ENCODE measurements at places on chromosomes 16 and 17.

DNA sequence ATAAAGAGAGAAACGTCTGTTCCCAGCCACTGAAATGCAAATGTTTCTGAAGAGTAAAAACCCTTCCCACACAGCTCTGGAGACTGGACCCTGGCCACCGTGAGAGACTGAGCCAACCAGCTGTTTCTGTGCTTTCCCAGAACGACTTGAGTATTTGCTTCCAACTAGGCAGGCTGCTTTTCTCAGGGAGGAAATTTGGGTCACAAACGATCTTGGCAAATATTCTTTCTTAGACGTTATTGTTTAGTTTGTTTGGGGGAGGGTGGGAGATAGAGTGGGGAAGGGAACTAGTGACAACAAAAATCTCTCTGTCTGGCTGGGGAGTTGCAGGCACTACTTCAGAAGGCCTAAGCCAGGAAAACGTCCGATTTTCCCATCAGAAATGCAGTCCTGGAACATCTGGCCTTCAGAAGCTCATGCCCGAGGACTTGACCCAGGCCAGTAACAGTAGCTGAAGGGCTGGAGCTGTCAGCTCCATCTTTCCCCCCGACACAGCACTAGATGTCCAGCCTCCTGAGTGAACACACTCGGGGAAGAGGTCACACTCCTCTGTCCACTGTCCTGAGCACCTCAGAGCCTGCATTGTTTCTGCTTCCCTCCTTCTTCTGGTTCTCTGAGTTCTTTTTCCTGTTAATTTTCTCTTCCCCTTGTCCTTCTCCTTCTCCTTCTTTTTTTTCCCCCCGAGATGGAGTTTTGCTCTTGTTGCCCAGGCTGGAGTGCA is 4.0 kb downstream of the CCDC92B start:
- no peak for DNase-seq

DNA sequence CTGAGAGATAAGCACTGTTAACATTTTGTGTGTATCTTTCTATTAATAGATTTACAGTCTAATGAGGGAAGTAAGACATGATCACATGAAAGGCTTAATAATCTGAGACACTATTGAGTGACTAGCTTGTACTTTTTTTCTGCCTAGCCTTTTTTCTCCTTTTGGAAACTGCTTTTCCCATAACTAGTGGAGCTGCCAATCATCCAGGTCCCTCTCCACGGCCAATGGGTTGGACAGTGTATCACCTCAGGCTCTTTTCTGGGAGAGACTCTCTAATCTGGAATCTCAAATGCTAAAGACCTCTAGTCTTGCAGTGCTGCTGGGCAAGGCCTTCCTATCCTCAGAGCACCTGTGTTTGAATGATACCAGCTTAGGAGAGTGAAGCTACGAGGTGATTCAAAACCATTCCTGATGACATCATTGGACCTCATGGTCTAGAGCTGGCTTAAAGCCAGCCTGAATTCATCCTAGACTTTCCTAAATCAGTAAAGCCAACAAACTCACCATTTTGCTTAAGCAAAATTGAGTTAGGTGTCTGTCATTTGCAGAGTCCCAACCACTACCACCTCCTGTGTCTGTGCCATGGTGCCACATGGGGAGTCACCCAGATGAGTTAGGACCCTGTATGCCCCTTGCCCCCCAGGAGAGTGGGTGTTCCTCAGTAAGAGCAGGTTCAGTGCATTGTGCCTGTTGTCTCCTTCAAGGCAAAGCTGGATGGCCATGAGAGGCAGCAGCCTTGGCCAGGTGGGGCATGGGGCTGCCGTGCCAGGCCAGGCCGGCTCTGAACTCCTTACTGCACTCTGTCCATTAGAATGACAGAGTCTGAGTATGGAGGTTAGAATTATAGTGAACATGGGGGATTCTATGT is 62.9 kb downstream of the SPECC1 start:
- DNase-seq: no peak

DNA sequence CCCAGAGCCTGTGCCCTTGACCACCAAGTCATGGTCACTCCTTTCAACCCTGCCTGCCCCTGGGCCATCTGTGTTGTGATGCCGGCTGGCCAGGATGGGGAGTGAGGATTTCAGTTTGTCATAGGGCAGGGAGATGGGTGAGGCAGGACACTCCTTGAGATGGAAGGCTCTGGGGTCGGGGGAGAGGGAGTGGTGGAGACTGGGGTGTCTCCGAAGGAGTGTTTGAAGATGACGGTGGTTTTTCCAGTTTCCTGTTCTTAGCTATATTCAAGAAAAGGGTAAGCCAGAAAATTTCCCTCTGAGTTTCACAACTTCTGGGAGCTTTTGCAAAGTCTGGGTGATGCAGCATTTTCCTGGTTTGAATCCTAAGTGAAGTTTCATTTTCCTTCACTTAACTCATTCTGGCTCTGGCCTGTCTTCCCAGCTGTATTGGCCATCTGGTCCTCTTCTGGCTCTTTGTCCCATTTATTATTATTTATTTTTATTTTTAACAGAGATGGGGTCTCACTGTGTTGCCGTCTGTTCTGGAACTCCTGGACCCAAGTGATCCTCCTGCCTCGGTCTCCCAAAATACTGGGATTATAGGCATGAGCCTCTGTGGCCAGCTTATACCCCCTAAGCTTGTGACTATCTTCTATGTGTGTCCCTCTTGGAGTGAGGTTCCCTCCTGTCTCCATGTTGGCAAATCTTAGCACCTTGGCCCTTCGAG is 27.7 kb downstream of the ABCC1 start:
- DNase-seq: no peak

DNA sequence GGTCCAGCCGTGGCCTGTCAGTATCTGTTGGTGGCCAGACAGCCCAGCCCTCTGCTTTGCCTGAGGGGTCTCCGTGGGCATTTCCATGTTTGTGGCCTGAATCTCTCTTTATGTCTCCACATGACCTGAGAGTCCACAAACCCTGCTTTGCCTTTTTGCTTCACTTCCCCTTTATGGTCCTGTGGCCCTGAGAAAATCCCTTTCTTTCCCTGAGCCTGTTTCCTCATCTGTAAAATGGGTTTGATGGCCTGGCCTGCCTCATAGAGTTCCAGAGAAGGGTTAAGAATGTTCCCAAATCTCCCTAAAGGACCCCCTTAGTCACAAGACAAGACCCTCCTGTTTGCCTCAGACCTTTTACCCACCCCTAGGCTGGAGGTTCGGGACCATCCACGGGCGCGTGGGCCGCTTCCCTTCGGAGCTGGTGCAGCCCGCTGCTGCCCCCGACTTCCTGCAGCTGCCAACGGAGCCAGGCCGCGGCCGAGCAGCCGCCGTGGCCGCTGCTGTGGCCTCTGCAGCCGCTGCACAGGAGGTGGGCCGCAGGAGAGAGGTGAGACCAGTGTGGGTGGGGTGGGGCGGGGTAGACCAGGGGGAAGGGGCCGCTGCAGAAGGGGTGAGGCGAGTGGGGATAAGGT is 26.2 kb upstream of the ALKBH5 start:
- no peak for DNase-seq

- DNase-seq: no peak
Measured at GRCh38 chr16:54026456-54026855, 260.1 kb downstream of the IRX3 start.

- no peak for DNase-seq
Measured at GRCh38 chr16:66930189-66930588, 4.0 kb downstream of the CIAO2B start.

DNA sequence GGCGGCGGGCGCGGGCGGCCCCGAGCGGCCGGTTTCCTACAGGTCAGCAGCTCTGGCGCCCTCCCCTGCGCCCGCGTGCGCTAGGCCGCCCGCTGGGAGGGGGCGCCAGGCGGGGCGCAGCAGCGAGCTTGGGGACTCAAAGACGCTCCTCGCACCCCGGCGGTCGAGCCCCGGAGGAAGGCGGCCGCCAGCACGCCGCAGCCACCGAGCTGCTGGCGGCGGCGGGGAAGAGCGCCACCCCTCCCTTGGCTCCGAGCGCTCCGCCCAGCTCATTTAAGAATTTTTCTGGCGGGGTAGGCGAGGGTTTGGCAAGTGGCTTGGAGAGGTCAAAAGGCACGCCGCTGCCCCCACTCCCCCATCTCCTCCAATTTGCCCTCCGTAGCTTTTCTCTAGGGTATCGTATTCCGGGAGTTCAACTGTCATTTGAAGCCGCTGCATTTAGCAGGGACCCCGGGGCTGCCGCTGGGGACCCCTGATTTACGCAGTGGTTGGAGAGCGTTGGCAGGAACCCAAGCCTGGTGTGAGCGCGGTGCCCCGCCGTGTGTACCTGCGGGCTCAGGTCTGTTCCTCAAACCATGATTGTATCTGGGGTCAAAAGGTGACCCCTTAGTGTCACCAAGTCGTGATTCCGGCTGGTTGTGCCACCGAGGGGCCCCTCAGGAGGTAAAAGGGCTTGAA is 59.5 kb upstream of the GSE1 start:
- peak; percentile 67 for DNase-seq

DNA sequence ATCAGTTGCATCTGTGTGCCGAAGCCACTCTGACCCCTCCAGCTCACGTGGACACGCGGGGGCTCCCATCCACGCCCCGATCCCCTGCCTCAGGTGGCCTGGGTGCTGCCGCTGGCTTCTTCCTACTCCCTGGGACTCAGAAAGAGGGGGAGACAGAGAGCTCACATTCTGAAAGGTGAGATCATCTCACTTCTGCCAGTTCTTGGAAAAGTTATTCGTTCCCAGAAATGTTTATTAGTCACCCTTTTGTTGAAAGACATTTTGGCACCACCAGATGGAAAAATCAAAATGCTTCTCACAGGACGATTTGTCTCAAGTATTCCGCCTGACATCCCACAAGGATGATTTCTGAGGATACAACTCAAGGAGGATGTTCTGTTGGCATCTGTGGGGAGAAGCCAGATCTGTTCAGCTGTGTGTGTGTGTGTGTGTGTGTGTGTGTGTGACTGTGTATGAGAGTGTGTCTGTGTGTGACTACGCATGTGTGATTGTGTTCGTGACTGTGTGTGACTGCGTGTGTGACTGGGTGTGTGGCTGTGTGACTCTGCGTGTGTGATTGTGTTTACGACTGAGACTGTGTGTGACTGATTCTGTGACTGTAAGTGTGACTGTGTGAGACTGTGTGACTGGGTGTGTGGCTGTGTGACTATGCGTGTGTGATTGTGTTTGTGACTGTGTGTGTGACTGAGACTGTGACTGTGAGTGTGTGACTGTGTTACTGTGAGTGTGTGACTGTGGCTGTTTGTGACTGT is 207.3 kb downstream of the NTN1 start:
- no peak for DNase-seq

DNA sequence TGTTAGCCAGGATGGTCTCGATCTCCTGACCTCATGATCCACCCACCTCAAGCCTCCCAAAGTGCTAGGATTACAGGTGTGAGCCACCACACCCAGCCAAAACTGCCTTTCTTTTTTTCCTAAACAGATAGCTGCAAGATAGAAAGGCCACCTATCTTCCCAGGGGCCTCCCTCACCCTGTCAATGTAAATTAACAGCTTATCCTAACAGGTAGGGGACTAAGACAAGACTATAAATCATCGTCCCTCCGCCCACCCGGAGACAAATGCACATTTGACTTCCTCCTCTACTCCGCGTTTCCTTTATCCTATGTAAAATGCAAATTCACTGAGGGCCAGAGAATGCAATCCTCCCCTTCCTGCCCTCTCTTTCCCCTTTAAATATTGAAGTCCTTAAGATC is 71.4 kb downstream of the MARF1 start:
- DNase-seq: no peak

GRCh38 chr17:59454633-59455105 is 110.7 kb upstream of the DHX40 start:
- no peak for DNase-seq

DNA sequence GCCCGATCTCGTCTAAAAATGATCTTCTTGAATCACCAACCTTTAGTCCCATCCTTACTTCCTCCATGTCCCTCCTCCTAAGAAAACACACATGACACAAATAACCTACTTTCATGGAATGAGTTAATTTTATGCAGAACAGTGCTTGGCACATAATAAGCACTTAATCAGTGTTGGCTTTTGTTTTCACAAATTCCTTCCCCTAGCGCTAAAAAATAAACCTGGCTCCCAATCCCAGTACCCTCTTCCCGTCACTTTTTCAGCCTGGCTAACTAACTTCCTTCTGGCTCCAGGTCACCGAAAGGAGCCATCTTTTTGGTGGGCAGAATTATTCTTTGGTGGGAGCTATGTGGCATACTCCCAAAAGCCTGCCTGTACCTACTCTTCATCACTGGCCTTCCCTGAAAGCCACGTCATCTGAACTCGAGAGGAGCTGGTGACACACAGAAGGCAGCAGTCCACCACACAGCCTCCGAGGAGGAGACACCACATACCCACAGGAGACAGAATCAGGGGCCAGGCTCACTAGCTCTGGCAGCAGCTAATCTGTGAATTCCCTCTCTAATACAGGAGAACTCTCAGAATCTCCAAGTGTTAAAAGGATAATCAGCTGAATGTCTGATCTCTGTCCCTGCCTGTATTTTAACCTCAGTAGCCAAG is 114.5 kb downstream of the SMG6 start:
- DNase-seq: no peak

DNA sequence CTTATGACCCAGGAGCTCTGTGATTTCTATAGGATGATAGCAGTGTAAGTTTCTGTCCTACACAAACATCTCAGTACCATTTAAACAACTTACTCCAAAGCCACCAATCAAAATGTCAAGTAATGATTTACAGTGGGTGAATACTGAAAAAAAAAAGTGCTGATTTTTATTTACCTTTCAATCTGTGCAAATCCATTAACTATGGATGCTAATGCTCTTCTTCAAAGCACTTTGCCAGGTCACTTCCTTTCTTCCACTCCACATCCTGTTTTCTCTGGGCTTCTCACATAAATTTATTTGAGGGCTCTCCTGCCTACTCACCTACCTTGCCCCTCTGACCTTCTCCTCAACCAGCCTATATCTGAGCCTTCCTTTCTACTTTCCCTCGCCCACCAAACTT is 101.6 kb downstream of the SKAP1 start:
- DNase-seq: no peak

DNA sequence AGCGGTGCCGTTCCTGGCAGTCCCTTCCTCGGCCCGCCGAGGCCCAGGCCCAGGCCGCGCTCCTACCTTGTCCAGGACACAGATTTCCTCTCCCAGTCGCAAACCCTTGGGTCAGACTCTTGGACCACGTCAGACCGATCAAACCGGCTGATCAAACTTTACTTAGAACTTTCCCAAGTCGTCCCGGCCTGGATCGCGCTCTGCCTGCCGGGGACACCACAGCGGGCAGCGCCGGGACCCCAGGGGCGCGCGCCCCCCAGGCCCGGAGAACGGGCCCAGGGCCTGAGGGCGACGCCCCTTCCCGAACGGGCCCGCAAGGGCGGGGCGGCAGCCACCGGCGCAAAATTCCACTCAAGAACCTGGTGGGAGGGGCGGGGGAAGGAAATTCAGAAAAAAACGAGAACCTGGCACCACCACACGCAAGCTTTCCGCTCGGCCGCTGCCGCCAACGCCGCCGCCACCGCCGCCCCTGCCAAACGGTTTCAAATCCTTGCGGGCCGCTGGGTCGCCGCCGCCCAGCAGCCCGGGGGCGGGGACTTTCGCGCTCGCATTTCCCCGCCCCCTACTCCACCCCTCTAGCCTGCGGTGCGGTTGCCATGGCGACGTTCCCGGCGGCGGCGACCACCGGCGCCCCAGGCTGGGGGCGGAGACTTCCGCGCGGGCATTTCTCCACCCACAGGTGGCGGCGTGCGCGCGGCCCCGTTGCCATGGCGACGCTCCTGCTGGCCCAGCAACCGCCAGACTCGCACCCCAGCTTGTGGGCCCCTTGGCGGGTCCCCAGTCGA is at the start of gene CEP112:
Gene CEP112, minus strand, starts transcription at position 541 of the 785 bp plus-strand sequence.
- DNase-seq: peak; percentile 90

Measured in activated CD8-positive, alpha-beta memory T cell treated with anti-CD3 and anti-CD28 coated beads, Interleukin-2, amount 10 ng/mL, durations not matched to agents 7 days and 5 days (primary cell).